ENCODE measurements at places on chromosomes 5 and 9.

DNA sequence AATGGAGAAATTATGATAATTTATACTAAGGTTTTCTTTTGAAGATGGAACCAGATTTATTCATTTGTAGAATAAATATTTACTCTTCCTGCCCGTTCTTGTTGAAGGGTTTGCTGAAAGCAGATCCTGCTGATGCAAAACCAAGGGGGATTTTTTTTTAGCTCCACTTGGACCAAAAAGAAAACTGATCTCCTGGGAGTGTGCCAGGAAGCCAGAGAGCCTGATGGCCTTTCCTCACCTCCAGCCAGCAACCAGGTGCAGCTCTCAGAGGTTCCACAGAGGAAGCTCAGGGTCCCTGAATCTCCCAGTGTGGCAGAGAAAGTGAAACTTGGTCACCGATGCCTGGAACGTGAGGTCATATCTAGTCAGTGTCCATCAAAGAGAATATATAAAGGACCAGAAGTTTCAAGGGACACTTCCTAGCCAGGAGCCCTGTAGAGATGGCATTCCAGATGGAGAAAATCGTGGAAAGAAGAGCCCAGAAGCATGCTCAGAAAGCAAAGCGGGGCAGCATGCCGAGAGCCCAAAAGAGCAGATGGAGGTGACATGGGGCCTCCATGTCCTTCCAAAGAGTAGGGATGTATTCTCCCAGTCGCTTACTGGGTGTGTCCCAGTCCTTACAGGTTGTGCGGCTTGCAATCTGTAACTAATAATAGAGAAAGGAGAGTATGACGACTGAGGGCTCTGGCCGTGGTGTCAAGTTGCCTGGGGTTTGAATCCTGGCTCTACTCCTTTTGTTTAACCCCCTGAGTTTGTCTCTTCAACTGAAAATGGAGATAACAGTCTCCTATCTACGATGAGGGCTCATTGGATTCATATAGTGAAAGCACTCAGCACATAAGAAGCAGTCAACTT, 12.2 kb downstream of the AFAP1L1 start:
- DNase-seq = no peak

- no peak for DNase-seq
Observed at GRCh38 chr5:31415960-31416359, 115.9 kb downstream of the DROSHA start.

GRCh38 chr9:4716163-4716562, 24.8 kb downstream of the AK3 start:
- DNase-seq = no peak

- no peak for DNase-seq
Observed at GRCh38 chr9:98894761-98895160, 48.9 kb upstream of the COL15A1 start.

DNA sequence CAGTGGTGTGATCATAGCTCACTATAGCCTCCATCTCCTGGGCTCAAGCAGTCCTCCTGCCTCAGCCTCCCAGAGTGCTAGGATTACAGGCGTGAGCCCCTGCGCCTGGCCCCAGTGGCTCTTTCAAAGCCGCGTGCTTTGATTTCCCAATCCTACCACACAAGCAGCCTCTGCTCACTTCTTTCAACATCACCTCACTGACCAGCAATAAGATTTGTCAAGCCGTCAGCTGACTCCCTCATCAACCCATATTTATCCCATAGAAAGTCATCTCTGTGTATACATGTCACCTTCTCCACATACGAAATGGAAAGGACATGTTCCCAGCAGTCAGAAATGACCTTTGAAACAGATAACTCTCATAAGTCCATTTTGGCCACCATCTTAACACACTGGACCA, 26.0 kb downstream of the SLC31A2 start:
- DNase-seq = no peak

Measured in CD4-positive, alpha-beta T cell treated with Interleukin-6 for 4 hours (primary cell).